Stimulated activated CD4-positive, alpha-beta T cell treated with anti-CD3 and anti-CD28 coated beads, Interleukin-15, amount 100 ng/mL, for 24 hours (primary cell): ENCODE measurements at places on chromosomes 2 and 18.

- no peak for DNase-seq
Measured at GRCh38 chr2:8822218-8822617, 15.2 kb downstream of the KIDINS220 start.

DNA sequence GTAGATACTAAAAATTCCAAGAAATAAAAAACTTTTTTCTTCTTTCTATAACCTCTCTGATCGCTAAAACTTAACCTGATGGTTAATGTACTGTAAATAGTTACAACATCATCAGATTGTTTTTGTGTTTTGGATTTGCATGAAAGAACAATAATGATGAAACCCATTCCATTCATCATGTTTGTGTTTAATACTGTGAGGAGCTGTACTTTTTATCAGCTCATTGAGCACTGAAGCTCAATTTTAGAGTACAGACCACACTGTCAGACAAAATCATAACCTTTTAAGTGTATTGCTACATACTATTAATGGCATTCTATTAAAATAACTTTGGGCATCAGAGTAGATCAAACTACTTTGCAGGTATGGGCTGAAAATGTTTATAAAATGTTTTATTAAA lies 14.8 kb upstream of the BBS5 start:
- DNase-seq: no peak

DNA sequence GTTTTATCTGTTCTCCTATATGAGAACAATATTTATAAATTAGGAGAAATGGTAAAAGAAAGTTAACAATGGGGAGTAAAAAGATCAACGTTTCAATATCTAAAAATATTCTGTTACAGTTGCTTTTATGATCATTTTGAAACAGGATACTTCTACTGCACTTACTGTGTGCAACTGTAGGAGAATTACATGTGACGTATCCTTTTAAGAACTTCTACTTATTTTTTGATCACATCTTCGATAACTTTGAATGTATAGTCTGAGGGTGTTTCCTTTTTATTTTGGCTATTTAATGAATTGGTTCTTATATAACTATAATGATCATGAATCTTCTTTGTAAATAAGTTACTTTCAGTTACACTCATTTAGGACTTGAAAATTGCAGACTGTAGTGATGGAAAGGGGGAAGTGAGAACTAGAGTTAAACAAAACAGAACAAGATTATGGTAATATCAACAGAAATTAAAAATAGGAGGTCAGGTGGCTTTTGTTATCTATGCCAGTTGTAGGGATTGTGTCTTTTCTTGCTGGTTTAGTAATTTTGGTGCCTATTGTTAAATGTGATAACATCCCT lies 109.9 kb downstream of the MSTN start:
- no peak for DNase-seq

DNA sequence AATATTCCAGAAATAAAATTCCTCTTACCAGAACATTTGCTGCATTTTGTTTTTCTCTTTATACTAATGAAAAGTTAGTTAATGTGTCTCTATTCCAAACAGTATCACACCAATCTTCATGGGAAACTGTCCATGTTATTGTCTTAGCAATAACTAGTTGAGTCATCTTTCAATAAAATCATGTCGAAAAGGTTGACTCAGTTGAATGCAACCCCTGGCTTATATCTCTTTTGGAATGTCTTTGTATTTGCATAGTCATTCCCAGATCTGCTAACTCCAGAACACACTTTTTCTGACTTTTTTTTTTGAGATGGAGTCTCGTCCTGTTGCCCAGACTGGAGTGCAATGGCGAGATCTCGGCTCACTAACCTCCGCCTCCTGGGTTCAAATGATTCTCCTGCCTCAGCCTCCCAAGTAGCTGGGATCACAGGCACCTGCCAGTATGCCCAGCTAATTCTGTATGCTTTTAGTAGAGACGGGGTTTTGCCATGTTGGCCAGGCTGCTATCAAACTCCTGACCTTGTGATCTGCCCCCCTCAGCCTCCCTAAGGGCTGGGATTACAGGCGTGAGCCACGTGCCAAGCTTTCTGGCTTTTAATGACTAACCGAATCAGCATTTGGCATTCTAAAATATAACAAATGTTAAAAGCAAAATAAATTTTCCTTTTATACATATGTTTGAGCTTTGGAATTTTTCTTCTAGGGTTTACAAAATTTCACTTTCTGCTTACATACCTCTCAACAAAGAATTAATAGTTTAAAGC lies 133.2 kb upstream of the GULP1 start:
- no peak for DNase-seq

DNA sequence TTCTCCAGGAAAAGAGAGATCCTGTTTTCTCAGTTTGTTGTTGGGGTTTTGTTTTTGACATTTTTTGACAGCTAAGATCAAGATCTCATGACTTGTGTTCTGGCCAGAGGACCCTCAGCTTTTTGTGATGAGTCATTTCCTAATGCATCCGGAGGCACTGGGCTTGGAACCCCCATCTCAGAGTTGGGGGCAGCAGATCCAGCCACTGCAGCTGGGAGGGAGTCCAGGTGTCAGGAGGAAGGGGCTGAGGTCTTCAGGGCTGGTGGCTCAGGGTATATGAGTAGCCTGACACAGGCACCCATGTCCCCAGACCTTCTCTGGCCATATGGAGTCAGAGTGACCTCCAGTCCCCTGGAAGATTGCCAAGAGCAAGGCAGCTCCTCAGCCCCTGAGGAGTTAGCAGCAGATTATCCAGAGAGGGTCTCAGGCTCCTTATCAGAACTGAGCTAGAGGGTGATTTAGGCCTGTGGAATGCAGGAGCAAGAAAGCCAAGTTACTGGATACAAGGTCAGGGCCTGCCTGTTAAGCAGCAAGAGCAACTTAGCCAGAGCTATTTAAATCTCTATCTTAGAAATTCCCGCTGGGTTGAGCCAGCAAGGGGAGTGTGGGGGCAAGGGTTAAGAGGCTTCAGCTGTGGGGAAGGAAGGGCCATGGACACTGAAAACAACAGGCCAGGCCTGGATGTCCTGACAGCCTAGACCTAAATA lies 62.4 kb downstream of the TANC1 start:
- no peak for DNase-seq

GRCh38 chr2:226544596-226545210 lies 254.9 kb downstream of the IRS1 start:
- DNase-seq: no peak

GRCh38 chr2:226766352-226767055 lies 33.1 kb downstream of the IRS1 start:
- no peak for DNase-seq

DNA sequence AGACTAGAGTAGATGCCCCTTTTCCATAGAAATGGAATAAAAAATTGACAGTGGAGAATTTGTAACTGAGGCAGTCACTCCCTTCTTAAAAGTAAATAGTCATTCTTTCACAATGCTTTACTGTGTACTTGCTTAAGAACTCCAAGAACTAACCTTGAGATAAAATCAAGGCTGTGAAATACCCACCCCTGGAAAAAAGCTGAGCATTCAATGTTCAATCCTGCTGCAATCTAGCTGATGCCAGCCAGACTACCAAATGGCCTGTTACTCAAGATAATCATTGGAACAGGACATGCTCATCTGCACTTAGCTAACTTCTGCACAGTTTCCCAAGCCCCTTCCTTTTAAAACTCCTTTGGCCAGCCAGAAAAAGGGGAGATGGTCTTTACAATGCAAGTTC lies 367.4 kb upstream of the GULP1 start:
- no peak for DNase-seq

- DNase-seq: no peak
Measured at GRCh38 chr2:100983684-100984310, 18.3 kb upstream of the RPL31 start.

- no peak for DNase-seq
Measured at GRCh38 chr2:234044157-234044556, 6.3 kb upstream of the SPP2 start.

- DNase-seq: no peak
Measured at GRCh38 chr18:23194997-23195957, 60.0 kb downstream of the CABLES1 start.

GRCh38 chr2:2321200-2321540 lies 9.9 kb downstream of the MYT1L start:
- DNase-seq: no peak

- no peak for DNase-seq
Measured at GRCh38 chr2:10195278-10196109, 73.0 kb downstream of the RRM2 start.

GRCh38 chr2:138390316-138390945 lies 111.1 kb upstream of the SPOPL start:
- no peak for DNase-seq
